ENCODE measurements at places on chromosomes 2 and 18.

DNA sequence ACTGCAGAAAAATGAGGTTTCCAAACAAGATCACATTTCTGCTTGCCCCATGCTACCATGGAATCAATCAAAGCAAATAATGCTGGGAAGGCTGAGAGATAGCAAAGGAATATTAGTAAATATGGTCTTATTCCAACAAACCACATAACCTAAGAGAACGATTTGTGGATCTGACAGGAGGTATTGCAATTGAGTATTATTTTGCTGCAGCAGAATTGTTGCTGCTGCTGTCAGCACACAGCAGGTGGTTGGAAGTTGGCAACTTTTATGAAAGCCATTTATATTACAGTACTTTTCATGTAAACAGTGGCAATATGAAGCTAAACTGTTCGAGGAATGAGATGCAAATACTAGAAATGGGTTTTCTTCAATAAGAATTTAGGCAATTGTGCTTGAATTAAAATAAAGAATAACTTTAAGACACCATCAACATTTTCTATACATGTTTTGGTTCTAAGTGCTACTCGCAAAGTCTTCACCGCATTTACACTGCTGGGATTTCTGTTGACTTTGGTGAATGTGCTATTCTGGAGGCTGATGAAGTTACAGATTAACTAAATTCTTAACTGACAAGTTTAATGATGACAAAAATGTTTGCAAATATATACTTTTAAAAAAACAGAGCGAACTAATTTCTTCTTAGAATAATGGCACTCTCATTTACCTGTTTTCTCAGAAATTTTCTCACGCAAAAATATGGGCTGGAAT is 1285.7 kb downstream of the CNTNAP5 start:
- no peak for DNase-seq

GRCh38 chr2:228367356-228367755 is 185.9 kb upstream of the SPHKAP start:
- DNase-seq: no peak

DNA sequence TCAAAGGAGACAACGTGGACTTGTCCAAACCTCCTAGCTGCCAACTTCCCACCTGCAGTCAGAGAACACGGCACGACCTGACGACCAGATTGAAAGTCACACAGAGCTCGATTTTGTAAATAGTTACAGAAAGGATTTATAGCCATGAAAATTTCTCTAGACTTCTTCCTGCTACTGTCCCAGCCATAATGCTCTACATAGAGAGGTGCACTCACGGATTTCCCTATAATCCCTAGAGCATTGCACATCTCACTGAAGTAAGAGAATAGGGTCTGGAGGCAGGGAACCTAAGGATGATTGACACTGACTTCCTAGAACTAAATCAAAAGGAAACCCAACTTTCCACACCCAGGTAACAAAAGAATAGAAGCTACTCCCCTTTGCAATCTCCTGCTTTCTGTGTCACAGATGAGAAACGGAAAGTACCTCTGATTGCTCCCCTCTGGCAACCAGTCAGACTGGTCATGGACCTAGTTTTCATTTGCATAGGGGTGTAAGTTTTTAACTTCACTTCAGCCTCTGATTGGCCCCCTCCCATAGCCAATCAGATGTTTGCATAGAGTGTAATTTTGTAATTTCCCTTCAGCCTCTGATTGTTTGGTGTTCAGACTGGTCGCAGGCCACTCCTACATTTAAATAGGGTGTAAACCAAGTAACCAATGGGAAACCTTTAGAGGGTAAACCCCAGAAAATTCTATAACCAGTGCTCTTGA is 58.6 kb upstream of the FBXO11 start:
- DNase-seq: no peak

GRCh38 chr2:5740053-5740452 is 47.9 kb downstream of the SOX11 start:
- DNase-seq: no peak

- no peak for DNase-seq
Observed at GRCh38 chr18:3054780-3055179, 41.8 kb upstream of the LPIN2 start.

DNA sequence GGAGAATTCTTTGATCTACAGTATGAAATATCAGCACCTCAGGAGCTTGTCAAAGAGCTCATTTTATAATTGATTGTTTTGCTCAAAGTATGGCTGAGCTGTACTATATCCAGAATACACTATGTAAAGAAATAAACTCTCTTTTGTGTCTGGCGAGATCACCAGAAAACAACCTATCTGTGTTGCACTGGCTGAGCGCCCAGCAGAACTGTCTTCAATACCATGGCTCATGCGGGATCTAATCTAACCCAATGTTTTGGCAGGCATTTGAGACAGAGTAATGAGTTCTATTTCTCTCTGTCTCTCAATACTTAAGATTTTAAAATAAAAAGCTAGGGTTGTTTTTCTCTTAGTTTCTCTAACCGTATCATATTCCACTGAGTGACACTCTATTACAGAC is 192.4 kb downstream of the L3MBTL4 start:
- DNase-seq: no peak

DNA sequence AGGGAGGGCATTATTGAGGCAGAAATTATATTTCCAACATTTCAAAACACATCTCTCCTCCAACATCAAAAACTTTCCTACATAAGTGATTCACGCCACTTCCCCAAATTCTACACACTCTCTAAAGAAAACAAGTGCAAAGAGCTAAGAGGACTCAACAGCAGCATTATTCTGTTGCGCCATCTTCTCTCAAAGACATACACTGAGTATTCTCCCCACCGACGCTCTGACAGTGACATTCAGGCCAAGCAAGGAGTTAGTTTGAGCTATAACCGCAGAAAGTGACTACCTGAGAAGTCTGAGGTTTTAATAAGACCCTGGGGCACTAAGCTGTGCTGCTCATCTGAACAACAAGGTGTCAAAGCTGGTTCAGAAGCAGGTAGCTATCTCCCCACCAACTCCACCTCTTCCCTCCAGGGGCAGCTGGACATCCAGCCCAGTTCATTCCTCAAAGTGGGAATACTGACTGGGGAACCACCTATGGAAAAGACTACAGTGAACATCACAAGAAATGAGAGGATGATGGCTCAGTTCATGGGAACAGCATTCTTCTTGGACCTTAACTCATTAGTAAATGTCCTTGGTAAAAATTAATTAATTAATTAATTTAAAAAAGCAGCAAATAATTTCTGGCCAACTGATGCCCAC is 309.5 kb upstream of the CCDC68 start:
- DNase-seq: no peak

GRCh38 chr2:210663631-210664089 is 107.3 kb downstream of the CPS1 start:
- no peak for DNase-seq
